ENCODE measurements at places on chromosomes 11 and 22. TPM values are rescaled to one million over a fixed set of nuclear protein-coding genes. Genes with fewer than 3 reads are reported as not detected.

GRCh38 chr11:121473064-121473777, 20.5 kb upstream of the SORL1-AS1 start:
- no peak for DNase-seq

- no peak for DNase-seq
Observed at GRCh38 chr11:72202571-72202970, 10.6 kb downstream of the FOLR1 start.

- peak; percentile 26 for DNase-seq
Observed at GRCh38 chr11:44899959-44900358, 50.7 kb downstream of the TP53I11 start.

DNA sequence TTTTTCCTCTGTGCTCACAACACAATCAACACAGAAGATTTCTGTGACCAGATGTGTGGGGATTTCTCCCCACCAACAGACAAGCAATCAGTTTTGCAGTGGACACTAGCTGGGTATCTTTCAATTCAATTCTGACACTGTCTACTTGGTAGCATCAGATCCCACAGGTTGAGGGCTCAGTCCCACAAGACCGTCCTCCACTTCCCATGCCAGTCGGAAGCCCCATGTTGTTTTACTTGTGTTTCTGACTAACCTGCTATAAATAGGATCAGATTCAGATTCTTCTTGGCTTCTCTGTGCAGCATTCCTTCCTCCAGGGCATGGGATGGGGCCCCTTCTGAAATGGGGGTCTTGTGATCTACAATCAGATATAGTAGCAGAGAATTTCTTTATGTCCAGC, 19.6 kb downstream of the ACER3 start:
- no peak for DNase-seq

DNA sequence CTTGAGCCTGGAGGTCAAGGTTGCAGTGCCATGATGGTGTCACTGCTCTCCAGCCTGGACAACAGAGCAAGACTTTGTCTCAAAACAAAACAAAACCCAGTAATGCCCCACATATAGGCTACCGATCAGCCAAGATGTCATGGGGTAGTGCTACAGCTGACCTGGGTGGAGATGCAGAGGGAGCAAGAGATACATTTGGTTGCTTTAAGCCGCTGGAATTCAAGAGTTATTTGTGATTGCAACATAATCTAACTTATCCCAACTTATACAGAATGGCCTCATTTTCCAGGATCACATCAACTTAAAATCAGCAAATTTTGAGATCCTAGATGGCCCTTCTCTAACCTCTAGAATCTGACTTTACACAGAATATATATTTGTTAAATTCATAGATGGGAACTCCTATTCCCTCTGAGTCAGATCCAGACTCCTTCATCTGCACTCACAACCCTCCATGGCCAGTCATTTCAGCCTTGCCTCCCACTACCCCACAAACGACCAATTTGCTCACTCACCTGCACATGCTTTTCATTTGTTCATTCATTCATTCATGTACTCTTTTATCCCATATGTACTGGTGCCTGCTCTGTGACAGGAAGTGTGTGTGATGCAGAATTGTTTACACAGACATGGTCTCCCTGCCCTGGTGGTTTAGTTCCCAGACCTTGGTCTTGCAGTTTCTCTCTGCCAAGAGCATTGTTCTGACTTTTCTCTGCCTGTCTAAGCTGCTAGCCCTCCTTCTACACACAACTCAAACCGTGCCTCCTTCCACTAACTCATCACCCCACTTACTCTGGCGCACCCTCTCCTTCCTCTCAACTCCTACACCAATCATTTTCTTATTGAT, 24.1 kb upstream of the APLNR start:
- no peak for DNase-seq

GRCh38 chr22:46931881-46932280, 169.4 kb downstream of the TBC1D22A start:
- DNase-seq: no peak

Gene GAS2
- 2.4 TPM for total RNA-seq

Gene C11orf52
- total RNA-seq: not detected

DNA sequence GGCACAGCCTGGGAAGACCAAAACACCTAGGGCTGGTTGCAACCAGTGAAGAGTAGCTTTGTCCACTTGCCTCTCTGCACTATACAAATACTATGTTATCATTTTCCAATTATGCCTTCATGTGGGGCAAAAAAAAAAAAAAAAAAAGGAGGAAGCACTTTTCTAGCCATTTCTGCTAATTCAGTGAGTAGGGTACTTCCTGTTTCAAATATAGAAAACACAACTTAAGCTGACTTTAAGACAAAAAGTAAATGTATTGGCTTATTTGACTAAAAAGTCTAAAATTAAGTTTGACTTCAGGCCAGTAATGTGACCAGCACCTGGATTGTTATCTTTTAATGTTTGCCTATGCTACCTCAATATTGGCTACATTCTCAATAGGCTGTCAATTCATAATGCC, 15.3 kb downstream of the CCDC73 start:
- DNase-seq: no peak

Gene CCDC89
- not detected for total RNA-seq

DNA sequence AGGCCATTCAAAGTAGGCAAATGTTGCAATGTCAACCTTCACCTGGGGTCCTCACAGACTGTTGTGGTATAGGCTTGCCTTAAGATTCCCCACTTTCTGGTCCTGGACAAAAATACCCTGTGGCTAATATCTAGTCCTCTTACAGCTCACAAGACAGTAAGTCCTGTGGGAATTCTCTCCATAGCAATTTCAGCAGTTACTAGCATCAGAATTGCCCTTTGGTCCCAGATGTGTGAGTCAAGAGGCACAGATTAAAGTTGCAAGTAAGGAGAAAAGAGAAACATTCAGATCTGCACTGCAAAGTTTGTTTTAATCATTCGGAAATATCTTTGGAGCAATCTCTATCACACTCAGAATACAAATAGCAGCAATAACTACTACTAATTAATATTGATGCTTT, 420.2 kb downstream of the NTM start:
- no peak for DNase-seq

GRCh38 chr11:23696688-23697415, 800.0 kb upstream of the LUZP2 start:
- no peak for DNase-seq

DNA sequence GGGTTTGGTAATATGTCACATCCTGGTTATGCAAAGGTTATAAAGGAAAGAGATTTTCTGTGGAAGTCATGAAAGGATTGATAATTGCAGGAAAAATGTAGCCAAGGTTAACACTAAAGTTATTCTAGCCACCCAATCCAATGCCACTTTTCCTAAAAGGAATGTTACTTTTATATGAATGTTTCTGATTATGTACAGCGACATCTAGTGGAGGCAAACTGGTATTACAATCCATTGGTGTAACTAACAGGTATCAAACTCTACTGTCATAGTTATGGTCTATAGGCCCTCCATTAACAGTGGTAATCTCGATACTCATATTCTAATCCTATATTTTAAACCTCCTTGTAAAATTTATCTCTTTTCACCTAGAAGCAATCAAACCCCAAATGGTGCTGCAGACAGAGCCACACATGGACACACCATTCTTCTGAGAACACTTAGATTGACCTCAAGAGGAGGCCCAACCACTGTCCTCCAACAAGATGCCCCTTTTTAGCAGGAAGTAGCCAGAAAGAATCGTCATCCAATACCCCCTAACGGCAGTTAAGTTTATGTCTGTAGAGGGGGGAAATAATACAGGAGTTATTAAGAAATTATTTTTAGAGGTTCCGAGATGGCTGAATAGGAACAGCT, 74.9 kb upstream of the RAG2 start:
- no peak for DNase-seq

- DNase-seq: no peak
Observed at GRCh38 chr22:38088629-38089473, 4.9 kb upstream of the SLC16A8 start.

DNA sequence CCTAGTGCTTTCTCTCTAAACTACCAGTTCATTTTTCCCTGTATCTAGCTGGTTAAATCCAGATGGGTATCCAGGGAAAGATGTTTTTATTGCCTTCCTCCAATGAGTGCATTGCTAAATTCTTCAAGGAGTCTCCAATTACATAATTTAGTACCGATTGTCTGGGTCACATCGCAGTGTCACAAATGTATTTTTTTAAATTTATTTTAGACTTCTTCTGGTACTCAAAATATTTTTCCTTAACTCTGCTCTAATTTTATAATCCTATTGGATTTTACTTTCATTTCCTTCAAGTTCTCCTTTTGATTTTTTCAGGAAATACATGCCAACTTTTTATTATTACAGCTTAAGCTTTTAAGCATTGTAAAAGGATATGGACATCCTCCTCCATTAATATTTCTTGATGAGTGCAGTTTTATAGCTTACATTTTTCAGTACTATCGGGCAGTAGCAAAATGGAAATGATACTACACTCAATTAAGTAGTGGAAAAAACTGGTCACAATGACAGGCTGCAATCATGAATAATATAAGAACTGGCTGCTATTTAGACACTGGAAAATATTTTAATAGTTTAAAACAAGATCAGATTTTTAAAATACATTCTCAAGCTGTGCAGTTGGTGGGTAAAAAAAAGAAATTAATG, 20.3 kb downstream of the BBOX1 start:
- no peak for DNase-seq

DNA sequence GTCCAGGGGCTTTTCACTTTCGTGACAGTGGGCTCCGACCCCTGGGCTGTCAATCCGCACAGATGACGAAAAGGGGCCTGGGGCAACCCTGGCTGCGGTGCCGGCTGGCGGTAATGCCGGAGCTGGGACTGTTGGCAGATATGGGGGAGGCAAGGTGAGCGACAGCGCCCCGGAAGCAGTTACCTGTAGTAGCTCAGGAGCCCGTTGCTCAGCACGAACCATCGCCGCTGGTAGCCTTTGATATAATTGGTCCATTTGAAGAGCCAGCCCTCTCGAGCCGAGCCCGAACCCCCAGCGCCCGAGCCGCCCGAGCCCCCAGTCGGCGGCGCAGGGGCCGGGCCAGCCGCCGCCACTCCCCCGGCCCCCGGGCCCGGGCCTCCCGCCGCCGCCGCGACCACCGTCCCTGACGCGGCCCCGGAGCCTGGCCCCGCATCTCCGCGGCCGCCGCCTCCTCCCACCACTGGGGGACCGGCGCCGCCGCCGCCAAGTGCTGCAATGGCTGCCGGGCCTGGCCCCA, 396 bp downstream of the OSBP start:
- peak; percentile 56 for DNase-seq

Data from activated naive CD8-positive, alpha-beta T cell treated with anti-CD3 and anti-CD28 coated beads for 36 hours (primary cell).